ENCODE measurements at places on chromosomes 11 and 22. TPM values are rescaled to one million over a fixed set of nuclear protein-coding genes. Genes with fewer than 3 reads are reported as not detected.

BAIAP2L2 gene
- 6.0 TPM for polyA plus RNA-seq

CDC42BPG gene
- 7.4 TPM for polyA plus RNA-seq

OR5T2 gene
- polyA plus RNA-seq = not detected

RANGAP1 gene
- polyA plus RNA-seq = 91.9 TPM

EXPH5 gene
- 0.27 TPM for polyA plus RNA-seq

DNA sequence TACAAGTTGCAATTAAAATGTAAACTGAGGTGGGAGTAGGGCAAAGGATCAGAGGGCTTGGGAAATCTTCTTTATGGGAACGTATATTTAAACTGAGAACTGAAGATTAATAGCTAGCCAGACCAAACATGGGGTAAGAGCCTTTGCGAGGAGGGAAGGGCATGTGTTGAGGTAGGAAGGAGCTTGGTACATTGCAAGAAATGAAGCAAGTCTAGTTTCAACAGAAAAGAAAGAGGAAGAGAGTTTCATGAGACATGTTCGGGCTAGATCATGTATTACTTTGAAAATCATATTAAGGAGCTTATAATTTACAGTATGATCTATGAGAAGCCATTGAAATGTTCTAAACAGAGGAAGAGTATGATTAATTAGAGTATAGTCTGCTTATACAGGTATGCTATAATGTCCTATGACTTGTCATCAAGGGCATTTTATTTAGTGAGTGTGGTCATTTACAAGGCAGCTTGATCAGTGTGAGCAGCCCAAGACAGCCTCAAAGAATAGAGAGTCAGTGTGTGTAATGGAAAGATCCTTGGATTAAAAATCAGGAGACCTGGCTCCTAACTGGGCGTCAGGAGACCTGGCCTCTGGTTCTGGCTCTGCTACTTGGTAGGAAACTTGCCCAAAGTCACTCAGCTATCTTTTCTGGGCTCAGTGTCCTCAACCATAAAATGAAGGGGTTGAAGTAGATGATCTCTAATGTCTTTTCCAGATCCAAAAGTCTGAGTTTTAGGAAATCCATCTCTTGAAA lies 10.9 kb downstream of the GAS2 start:
- H3K4me3 ChIP-seq = no peak overlapping the region
- no peaks in the 10 kb centered on the region for H3K36me3 ChIP-seq
- H3K4me1 ChIP-seq = no peaks in the 10 kb centered on the region
- H3K27ac ChIP-seq = no peak overlapping the region

- DNase-seq = no peak
- H3K36me3 ChIP-seq = no peaks in the 10 kb centered on the region
- H3K4me1 ChIP-seq = no peaks in the 10 kb centered on the region
- no peak overlapping the region for H3K4me3 ChIP-seq
Measured at GRCh38 chr11:126026579-126026978, 36.1 kb downstream of the CDON start.

GRCh38 chr11:68471360-68472340 lies 11.1 kb downstream of the PPP6R3 start:
- H3K4me3 ChIP-seq = no peak overlapping the region
- no peak for DNase-seq
- H3K27me3 ChIP-seq = no peaks in the 10 kb centered on the region
- H3K36me3 ChIP-seq = no peaks in the 10 kb centered on the region
- no peak overlapping the region for H3K27ac ChIP-seq

RAC2 gene
- polyA plus RNA-seq = 11.0 TPM

DNA sequence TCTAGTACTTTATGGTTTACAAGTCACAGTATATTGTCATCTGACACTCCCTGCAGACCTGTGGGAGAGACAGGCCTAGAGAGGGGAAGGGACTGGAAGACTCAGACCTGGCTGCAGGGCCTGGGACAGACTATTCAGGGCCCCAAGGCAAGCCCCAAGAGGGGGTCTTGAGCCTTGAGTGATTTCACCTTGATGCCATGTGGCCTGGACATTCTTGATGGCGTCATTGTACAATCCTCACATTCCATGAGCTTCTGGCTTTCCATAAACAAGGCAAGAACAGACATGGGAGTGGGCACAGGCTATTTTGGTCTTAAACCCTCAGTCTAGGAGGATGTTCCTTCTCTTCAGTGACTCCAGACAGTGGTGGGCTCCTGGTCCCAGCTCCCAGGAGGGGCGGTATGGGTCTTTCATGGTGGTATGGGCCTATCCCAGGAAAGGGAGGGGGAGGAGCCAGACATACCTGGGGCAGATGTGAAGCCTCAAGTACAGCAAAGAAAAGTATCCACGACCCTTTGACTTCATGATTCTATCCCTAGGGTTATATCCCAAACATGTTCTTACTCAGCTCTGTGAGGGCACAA lies 1.8 kb upstream of the TBC1D10A start:
- no peak overlapping the region for H3K4me3 ChIP-seq
- H3K27me3 ChIP-seq = no peaks in the 10 kb centered on the region
- no peak for DNase-seq
- H3K27ac ChIP-seq = no peak overlapping the region

DNA sequence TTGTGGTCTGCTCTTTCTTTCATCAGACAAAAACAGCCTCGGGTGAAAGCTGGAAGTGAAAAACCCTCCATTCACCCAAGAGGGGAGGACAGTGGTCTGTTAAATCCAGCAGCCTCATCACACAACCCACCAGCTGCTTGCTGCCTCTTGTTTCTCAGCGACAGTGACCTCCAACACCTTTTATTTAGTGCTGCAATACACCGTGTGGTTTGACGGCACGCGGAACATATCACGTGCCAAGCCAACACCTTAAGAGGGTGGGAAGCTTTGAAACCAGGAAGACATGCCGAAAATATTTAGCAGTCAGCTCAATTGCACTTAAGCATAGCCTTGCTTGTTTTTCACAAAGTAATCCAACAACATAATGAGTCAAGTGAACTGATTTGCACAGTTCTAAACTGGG lies 39.8 kb upstream of the POGLUT3 start:
- no peak overlapping the region for H3K27ac ChIP-seq
- H3K4me1 ChIP-seq = no peaks in the 10 kb centered on the region
- H3K27me3 ChIP-seq = no peaks in the 10 kb centered on the region

GRCh38 chr11:125155100-125155444 lies 9.5 kb upstream of the PKNOX2 start:
- no peaks in the 10 kb centered on the region for H3K4me1 ChIP-seq
- no peak overlapping the region for H3K4me3 ChIP-seq
- H3K36me3 ChIP-seq = no peaks in the 10 kb centered on the region
- no peaks in the 10 kb centered on the region for H3K27me3 ChIP-seq
- no peak for DNase-seq
- no peak overlapping the region for H3K27ac ChIP-seq

- DNase-seq = no peak
- no peak overlapping the region for H3K4me3 ChIP-seq
- no peaks in the 10 kb centered on the region for H3K36me3 ChIP-seq
- H3K27ac ChIP-seq = peak overlapping the region; percentile 7
Measured at GRCh38 chr11:17407575-17407974, 19.1 kb upstream of the KCNJ11 start.

DNA sequence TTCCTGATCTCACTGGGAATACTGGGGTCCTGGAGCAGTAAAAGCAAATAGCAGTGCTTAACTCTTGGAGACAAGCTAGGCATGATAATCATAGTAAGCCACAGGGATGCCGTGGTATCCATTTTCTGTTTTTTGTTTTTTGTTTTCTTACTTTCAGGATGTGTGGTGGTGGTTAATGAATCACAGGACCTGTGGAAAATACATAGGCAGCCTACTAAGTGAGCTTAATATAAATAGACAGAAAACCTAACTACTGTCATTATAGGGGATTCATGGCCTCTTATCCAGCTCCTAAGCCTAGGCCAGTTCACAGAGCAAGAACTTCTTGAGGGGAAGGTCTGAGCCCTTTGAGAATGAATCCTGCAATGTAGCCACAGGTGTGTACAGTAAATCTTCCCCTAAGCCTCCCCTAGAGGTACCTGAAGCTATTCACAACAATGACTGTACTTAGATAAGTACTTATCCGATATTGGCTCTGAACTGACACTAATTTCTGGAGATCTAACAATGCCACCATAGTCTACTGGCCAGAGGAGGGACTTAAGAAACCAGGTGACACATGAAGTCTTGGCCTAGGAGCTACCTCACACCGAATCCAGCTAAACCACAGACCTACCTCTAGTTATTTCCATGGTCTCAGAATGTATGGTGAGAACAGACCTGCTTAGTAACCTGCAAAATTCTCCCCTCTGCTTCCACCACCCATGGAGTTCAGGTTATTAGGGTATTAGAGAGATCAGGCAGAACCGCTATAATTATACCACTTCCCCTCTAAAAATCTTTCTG lies 83.6 kb downstream of the ENTHD1 start:
- DNase-seq = no peak
- H3K4me3 ChIP-seq = no peak overlapping the region
- H3K27ac ChIP-seq = no peak overlapping the region
- H3K27me3 ChIP-seq = peaks cover 36% of the 10 kb centered on the region
- no peaks in the 10 kb centered on the region for H3K36me3 ChIP-seq

OR52K1 gene
- polyA plus RNA-seq = not detected

GRCh38 chr11:128470081-128470480 lies 117.3 kb downstream of the ETS1 start:
- H3K27me3 ChIP-seq = no peaks in the 10 kb centered on the region
- DNase-seq = no peak
- no peak overlapping the region for H3K27ac ChIP-seq
- H3K36me3 ChIP-seq = no peaks in the 10 kb centered on the region
- H3K4me1 ChIP-seq = peaks cover 23% of the 10 kb centered on the region
- H3K4me3 ChIP-seq = no peak overlapping the region

SLC6A5 gene
- 0.40 TPM for polyA plus RNA-seq

DNA sequence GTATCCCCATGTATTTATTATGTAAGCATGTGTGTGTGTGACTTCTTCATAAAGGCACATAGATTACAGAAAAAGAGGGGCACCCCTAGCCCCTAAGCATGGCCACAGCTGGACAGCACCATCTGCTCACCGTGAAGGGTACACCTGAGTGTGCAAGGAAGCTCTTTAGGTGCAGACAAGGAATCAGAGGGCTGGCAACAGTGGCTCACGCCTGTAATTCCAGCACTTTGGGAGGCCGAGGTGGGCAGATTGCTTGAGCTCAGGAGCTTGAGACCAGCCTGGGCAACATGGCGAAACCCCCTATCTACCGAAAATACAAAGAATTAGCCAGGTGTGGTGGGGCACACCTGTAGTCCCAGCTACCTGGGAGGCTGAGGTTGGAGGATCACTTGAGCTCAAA lies 56.3 kb downstream of the DGCR2 start:
- H3K27me3 ChIP-seq = no peaks in the 10 kb centered on the region
- no peak overlapping the region for H3K27ac ChIP-seq
- peaks cover 38% of the 10 kb centered on the region for H3K4me1 ChIP-seq
- H3K36me3 ChIP-seq = peaks cover 61% of the 10 kb centered on the region

- peaks cover 11% of the 10 kb centered on the region for H3K4me1 ChIP-seq
- H3K27me3 ChIP-seq = no peaks in the 10 kb centered on the region
- H3K36me3 ChIP-seq = no peaks in the 10 kb centered on the region
Measured at GRCh38 chr11:85809191-85809590, 1.8 kb downstream of the SYTL2 start.

MFRP gene
- polyA plus RNA-seq = not detected

EFCAB6 gene
- 1.8 TPM for polyA plus RNA-seq

- peaks cover 3% of the 10 kb centered on the region for H3K4me1 ChIP-seq
- no peak for DNase-seq
- no peaks in the 10 kb centered on the region for H3K27me3 ChIP-seq
- H3K36me3 ChIP-seq = no peaks in the 10 kb centered on the region
- H3K4me3 ChIP-seq = no peak overlapping the region
Measured at GRCh38 chr11:11502263-11502861, 119.4 kb downstream of the GALNT18 start.

DNA sequence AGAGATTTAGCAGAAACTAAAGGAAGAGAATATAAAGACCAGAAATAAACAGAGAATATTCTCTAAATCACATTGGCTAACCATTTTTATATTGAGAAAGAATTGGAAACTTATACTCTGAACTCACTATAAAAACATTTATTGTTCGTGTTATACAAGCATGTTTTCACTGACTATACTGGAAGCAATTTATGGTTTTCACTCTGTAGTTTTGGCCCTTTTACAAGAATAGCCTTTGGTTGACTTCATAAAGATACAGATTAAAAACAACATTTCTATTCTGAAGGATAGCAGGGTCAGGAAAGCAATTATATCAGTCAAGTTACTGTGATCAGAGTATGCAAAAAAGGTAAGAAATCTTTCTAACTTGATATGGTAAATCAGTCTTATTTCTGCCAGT lies 965.7 kb upstream of the FAT3 start:
- H3K27me3 ChIP-seq = no peaks in the 10 kb centered on the region
- DNase-seq = no peak
- no peaks in the 10 kb centered on the region for H3K36me3 ChIP-seq
- no peak overlapping the region for H3K4me3 ChIP-seq
- H3K27ac ChIP-seq = no peak overlapping the region

GRCh38 chr11:75326439-75326810 lies 25.0 kb downstream of the ARRB1 start:
- H3K36me3 ChIP-seq = no peaks in the 10 kb centered on the region
- peak overlapping the region; percentile 64 for H3K27ac ChIP-seq
- DNase-seq = no peak

PNPLA5 gene
- not detected for polyA plus RNA-seq

HBG2 gene
- polyA plus RNA-seq = not detected

DNA sequence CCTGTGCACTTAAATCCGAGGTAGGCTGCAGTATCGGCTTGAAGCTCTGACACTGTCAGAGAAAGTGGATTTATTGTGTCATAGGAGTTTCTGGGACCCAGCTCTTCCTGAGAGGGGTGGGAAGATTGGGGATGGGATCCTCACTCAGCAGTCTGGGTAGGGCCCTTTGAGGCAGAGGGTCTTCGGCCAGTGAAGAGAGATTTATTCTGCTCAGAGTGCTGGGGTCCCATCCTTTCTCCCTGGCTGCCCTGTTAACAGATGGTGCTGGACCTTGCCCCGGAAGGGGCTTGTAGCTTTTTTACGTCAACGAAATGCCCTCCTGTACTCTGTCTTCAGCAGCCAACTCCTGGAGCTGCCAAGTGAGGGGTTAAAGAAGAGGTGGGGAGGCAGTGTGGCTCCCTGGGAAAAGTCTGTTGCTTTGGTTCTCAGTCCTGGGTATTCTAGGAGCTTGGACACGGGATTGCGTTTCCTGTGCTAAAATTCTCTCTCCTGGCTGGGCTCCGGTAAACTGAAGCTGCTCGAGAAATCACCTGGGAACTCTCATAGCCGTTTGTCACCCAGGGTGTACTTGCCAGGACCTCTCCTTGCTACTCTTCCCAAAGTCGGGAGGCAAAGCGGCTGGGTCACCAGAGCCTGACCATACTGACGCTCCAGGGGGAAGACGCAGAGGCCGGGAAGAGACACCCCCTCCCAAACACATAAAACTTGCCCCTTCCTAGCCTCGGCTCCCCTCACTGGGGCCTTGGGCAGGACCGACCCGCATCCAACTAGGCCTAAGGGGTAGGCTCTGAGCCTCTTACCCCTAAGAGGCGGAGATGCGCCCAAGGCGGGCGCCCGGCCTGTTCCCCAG lies 806 bp upstream of the SMDT1 start:
- peaks cover 19% of the 10 kb centered on the region for H3K36me3 ChIP-seq
- no peak overlapping the region for H3K4me3 ChIP-seq
- peak overlapping the region; percentile 99 for H3K27ac ChIP-seq
- H3K27me3 ChIP-seq = no peaks in the 10 kb centered on the region

ANO5 gene
- 3.5 TPM for polyA plus RNA-seq
